ENCODE measurements at places on chromosomes 4 and X. TPM values are rescaled to one million over a fixed set of nuclear protein-coding genes. Genes with fewer than 3 reads are reported as not detected.

Gene POU3F4
- total RNA-seq, result not detected

Gene HTRA3
- total RNA-seq, result 0.05 TPM

Gene NEUROG2
- total RNA-seq, result 0.69 TPM

Gene AMBN
- total RNA-seq, result 0.13 TPM

Gene PABPC1L2B
- not detected for total RNA-seq

Gene TIGD2
- total RNA-seq, result 15.2 TPM

Data from SK-MEL-5 (cell line).